AG04450 (cell line): ENCODE measurements at places on chromosomes 4 and X.

DNA sequence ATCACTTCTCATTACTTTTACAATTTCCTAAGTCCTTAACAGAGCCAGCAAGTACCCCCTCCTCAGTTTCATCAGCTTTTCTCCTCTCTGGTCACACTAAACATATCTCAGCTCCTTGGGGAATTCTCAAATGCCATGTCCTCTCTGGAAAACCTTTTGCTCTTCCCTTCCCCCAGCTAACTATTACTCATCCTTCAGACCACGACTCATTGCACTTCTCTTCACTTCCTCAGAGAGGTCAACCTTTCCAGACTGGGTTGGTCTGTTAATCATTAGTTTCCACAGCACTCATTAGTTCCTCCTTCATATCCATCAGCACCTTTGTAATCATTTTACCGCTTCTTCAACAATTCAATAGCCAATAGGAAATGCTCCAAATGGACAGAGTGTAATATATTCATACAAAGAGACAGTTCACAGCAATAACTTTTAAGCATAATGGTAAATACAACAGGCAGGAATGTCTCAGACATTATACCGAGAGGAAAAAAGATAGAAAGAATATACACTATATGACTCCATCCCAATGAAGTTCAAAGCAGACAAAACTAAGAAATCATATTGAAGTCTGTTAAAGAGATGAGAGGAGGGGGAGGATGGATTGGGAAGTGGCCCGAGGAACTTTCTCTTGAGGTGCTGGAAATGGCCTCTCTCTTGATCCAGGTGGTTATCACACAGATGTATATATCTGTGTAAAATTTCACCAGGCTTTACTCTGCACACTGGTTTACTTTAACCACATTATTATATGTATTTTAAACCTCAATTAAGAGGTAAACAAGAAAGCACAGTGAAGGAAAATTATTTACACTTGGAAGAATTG is 39.6 kb downstream of the DDX60L start:
- no peak for DNase-seq

- no peak for DNase-seq
These were observed 201.4 kb downstream of the CCNG2 start for GRCh38 chr4:77358315-77358928.

DNA sequence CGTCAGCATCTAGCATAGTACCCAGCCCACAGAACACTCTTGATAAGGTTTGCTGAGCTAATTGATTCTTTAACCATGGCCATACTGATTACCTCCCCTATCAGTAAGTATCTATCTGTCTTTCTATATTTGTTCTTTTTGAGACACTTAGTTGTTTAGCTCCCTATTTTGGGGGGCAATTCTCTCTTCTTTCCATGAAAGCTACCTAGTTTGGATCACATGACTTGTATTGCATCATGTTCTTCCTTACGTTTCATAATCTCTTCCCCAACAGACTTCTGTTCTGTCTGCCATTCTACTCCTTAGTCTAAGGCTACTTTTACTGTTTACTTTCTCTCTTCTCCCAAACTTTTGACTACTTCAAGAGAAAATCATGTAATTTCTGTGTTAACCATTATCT is 39.0 kb downstream of the TBC1D19 start:
- no peak for DNase-seq

GRCh38 chr4:94131212-94131611 is 76.5 kb upstream of the SMARCAD1 start:
- DNase-seq = no peak

DNA sequence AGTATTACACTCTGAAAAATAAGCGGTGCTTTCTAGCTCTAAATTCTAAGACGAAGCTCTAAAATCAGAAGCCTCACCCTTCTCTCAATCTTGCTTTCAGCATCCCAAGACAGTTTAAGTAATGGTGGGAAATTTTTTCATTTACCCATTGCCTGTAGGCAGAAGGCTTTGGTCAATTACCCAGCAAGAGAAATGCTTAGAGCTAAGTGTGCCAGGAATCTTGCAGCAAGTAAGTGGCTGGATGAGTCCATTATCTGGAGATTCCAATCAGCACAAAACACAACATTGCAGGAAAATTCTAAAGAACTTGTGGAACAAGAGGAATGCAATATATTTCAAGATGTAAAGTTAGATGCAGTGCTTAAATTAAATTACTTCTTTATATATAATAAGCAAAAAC is 28.4 kb downstream of the USP26 start:
- no peak for DNase-seq

- no peak for DNase-seq
These were observed 448.3 kb upstream of the SLIT2 start for GRCh38 chr4:19803406-19803805.

DNA sequence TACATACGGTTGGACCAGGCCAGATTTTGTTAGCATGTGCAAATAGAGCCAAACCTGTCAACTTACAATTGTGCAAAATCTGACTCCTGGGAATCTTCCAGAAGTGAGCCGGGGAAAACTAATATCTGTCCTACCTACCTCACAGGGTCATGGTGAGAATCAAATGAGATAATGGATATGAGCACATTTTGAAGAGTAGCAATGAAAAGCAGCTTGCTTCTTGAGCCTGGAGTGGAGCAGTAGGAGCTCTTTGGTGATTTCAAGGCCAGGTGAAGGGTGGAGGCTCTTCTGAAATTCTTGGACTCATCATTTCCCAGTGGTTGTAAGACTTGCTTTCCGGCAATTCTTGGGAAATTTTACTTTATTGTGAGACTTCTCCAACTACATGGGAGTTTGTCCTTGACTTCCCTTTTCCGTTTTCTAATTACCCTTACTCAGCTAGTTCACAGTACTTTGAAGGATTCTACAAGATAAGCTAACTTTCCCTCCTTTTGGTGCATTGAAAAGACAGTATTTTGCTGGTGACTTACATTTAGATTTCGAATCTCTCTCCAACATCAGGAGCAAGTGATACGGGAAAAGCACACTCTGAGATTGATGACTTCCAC is 12.2 kb downstream of the PLAC1 start:
- DNase-seq = no peak

DNA sequence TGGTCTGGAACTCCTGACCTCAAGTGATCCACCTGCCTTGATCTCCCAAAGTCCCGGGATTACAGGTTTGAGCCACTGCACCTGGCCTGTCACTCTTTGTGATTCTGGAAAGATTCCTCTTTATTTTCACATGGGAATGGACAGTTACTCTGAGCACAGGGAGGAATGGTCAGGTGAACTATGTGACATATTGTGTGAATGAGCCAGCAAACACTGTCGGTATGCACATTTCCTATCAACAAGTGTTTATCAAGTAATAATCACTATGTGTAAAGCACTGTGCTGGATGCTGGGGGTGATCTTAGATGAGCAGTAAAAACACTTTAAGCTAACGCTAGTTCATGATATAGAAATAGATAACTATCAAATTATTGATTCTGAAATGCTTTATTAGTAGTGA is 97.5 kb downstream of the LIMCH1 start:
- DNase-seq = no peak

DNA sequence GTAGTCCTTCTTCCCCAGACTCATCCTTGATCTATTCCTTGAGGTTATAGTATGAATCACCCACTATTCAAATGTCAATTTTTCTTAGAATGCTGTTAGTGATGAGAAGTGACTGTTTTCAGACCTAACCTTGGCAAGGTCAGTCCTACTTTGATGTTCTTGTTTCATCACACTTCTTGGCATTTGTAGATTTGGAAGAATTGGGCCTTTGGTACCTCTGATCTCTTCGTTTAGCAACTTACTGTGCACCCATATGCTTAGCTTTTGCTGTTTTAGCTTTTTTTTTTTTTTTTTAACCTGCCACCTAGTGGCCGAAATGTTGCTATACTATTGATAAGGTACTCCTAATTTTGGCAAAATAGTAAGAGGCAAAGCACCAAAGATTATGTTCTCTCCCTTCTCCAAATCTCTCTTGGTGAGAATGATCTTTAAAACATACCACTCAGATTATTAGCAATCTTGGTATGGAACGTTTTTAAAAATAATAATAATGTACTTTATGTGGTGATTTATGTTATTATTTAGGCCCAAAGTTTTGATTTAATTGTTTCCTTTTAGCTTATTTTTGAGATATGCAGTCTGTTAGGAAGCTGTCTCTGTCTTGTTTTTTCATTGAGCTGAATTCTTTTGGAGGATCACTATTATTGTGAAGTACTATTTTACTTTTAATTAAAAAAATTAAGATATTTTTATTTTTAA is 16.6 kb downstream of the DCK start:
- no peak for DNase-seq

DNA sequence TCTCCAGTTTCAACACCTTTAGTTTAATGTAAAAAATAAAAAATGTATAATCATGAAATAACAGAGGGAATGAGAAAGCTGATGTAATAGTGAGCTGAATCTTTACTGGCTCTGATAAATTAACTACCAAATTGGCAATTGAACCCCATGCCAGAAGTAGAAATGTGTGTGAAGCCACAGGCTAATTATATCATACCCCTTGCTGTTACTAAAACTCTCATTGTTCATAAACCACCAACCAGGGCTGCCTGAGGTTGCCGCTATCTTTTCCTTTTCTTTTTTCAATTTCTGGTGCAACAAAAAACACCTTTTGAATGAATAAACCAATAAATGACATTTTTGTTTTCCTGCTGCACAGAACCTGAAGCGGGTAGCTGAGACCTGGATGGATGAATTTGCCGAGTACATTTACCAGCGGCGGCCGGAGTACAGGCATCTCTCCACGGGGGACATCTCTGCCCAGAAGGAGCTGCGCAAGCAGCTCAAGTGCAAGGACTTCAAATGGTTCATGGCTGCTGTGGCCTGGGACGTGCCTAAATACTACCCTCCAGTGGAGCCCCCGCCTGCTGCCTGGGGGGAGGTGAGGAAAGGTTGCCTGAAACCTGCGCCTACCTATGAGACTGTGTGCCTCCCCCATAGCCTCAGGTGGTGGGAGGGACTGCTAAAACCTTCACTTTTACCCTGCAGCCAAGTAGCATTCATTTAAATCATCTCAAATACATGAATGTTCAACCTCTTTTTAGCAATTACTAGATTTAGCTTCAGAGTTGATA is 216.7 kb upstream of the GALNT7 start:
- no peak for DNase-seq

DNA sequence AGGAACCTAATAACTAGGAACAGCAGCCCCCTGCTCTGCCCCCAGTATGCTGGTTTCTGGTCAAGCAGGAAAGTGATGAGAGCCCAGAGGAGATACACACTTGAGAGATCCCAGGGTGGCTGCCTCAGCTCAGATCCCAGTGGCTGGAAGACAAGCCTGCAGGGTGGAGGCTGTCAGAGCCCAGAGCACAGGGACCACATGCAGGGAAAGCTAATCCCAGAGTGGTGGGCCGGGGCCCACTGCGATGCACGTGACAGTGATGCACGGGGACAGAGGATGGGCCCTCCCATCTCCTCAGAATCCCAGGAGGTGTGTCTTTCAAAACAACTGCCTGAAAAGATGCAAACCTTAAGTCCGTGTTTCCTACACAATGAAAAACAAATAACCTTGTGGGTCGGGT is 29.1 kb upstream of the CRMP1 start:
- no peak for DNase-seq

GRCh38 chr4:6379767-6380745 is 92.4 kb downstream of the PPP2R2C start:
- no peak for DNase-seq
